ENCODE measurements at places on chromosomes 2 and 18.

DNA sequence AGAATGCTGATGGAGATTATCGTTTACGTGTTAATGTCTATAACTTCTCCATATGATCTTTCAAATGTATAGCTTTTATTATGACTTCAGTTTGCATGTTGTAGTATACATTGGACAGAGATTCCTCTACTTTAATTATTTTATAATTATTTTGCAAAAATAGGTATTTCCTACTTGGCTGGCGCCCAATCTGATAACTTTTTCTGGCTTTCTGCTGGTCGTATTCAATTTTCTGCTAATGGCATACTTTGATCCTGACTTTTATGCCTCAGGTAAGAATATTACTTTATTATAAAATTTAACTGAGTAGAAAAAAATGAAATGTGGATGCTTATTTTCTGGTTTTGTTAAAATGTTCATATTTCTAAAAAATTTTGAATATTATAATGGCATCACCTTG lies 18.1 kb upstream of the ADGRF3 start:
- DNase-seq: no peak

DNA sequence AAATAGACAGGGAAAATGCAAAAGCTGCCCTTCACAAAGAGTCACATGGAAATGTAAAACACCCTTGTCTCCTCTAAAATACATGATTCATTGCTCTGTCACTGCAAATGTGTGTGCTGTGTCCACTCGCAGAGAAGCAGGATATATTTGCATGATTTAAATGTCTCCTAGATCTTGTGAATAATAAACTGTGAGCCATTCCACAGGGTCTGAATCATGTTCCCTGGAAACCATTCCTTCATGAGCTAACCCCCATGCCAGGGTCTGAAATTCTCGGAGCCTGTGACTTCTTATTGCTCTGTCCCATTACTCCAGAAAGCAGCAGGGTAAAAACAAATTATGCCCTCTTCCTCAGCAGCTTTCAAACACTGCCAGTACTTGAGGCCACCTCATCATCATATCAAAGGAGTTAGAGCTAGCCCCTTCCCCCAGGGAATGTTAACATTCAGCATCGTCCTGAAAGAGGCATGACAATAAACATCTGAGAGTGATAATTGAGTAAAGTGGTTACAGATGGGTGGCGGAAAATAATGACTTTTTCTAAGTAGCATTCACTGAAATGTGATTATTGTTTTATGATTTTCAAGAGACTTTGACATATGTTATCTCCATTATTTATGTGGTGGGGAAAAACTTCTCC lies 11.7 kb upstream of the CNGA3 start:
- no peak for DNase-seq

GRCh38 chr2:218168635-218169462 lies 2.1 kb upstream of the CXCR1 start:
- DNase-seq: no peak

DNA sequence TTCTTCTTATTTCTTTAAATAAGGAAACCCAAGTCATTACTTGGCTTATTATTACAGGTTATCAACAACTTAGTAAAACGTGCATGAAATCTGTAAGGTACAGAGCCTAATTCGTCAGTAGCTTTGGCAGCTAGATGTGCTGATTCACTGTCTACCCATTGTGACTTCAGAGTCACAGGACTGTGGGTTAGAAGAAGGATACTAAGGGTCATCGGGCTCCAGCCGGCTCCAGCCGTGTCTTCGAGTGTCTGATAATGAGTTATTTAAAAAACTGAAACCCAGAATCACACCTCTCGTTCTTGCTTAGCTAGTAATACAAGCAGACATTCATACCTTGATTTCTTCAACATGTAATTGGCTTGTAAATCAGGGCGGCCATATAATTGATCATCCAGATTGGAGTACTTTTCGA lies 170.5 kb downstream of the FMNL2 start:
- peak; percentile 43 for DNase-seq

- DNase-seq: no peak
Measured at GRCh38 chr2:212097001-212097400, 441.6 kb downstream of the ERBB4 start.

All from substantia nigra (tissue), 51 donors.